ENCODE measurements at places on chromosomes 16 and 17.

DNA sequence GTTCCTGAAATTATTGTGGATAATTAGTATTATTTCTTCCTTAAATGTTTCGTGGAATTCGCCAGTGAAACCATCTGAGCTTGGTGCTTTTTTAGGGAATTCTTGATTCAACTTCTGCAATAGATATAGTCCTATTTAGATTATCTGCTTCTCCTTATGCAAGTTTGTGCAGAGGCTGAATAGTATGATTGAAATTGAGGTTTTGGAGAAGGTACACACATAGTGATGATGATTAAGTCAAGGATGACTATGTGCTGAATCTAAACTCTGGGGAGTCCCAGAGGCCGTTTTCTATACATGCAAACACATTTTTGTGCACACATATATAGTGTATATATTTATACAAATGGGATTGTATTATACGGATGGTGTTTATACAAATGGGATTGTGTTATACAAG is 5.2 kb upstream of the MYH4 start:
- no peak for DNase-seq

DNA sequence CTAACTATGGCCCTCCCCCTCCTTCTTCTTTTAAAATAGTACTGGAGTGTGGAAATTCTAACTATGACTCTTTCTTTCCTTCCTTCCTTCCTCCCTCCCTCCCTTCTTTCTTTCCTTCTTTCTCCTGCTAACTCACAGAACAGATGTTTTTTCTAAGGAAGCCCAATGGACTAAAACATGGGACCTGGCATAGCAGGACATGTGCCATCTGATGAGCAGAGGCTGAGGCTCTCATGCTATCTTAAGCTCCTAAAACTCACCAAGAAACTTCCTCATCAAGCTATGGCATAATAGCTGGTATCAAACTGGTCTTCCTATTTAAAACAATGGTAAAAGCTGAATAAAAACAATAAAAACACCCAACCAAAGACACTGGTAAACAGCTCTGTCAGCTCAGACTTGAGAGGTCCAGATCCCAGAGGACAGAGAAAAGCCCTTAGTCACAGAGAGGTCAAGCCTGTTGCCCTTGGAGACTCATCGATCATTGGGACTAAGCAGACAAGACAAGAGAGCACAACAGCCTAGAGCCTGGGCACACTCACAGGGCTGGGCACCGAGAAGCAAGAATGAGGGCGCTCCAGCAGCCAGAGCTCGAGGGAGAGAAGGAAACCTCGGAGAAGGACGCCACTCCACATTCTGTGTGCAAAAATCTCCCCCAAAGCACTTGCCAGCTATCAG is 27.6 kb downstream of the SLC38A10 start:
- no peak for DNase-seq

GRCh38 chr17:43003542-43004172 is 2.9 kb upstream of the IFI35 start:
- DNase-seq = no peak

- DNase-seq = no peak
Observed at GRCh38 chr17:65511316-65511715, 50.1 kb downstream of the AXIN2 start.

DNA sequence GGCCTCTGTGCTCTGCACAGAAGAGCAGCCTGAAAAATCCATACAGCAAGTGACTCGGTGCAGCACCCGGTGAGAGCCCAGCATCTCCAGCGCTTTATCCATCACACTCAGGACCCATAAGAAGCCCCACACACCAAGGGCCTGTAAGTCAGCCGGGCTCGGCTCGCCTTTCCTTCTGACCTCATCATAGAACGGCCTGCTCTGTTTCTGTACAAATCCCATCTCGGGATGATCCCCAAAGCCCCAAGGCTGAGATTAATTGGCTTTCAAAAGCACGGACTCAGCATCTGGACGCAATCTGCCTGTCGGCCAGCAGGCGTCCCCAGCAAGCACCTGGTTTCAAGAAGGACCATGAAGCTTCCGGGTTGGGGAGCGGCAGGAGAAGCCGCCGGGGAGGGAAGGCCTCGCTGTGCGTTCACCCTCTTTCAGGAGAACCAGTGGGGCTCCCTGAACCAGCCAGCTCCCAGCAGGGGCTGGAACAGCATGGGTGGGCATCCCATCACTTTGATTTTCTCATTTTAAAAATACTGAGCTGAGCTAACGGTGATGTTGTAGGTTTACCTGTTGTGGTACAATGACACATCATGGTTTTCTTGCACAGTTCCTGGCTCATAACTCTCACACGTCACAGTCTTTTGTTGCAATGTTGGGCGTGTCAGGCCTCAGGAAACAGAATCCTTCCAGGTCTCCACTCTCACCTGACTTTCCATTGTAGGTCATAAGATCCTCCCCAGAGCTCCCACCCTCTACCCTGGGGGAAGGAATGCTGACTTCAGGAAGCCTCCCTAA is 6.7 kb downstream of the CCDC57 start:
- peak; percentile 77 for DNase-seq

DNA sequence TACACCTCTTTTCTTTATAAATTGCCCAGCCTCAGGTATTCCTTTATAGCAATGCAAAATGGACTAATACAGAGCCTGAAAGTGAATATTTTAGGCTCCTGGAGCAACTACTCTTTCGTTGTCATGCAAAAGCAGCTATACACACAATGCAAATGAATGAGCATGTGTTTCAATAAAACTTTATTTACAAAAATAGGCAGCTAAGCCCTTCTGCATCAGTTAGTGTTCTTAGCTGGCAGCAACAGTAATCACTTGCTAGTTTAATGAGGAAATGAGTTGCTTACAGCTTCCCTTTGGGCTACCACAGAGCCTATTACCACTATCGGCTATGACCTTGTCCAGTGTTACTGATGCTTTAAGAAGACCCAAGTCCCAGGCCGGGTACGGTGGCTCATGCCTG is 402.9 kb downstream of the XYLT1 start:
- no peak for DNase-seq

DNA sequence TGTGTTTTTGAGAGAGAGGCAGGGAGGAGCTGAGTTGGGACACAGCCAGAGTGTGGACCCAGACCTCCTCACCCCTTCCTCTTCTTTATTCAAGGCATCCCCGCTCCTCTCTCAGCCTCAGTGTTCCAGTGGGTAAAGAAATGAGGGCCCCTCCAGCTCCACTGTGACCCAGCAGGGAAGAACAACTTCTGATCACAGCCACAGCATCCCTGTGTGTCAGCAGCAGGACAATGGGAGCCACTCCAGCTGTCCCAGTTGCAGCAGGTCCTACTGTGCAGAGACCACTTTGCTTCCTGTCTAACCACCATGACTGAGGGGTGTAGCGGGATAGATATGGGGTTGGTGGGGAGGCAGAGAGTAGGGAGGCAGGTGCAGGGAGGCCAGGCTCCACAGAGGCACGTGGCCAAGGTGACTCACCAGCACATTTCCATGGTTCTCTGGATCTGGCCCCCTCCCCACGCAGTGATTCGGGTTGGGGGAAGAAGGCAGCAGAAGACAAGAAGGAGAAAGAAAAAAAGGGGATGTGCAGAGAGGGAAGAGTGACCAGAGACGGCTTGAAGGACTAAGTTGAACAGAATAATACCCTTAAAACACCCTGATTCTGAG is 24.5 kb downstream of the PIK3R5 start:
- DNase-seq = no peak

DNA sequence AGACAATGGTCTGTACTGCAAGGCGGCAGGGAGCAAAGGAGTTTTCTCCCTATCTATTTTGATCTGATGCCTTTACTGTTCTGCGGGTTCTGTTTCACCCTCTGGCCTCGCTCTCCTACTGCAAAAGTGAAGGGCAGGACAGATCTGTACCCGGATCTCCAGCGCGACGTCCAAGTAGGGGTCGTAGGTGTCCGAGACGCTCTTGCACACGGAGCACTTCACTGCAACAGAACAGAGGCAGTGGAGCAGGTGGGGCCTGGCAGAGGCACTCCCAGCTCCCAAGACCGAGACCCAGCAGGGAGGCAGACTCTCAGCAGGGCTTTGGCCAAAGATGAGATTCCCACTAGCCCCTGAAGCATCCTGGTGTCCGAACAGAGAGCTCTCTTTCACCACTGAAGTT is 19.8 kb downstream of the USP36 start:
- DNase-seq = no peak

- DNase-seq = peak; percentile 62
Observed at GRCh38 chr16:84738255-84739038, 38.6 kb downstream of the USP10 start.

DNA sequence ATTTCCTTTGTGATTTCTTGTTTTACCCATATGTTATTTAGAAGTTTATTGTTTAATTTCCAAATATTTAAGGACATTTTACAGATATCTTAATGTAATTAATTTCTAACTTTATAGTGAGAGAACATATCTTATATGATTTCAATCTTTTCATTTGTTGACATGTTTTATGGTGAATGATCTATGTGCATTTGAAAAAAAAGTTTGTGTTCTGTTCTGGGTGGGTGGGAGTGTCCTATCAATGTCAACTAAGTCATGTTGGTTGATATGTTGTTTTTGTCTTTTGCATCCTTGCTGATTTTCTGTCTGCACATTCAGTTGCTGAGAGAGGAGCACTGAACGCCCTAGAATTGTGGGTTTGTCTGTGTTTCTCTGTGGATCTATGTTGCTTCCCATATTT is 50.3 kb upstream of the CBFA2T3 start:
- DNase-seq = no peak

- no peak for DNase-seq
Observed at GRCh38 chr16:12539185-12539929, 264.3 kb downstream of the CPPED1 start.

Measured in cerebellum (tissue), 4 donors.